ENCODE measurements at places on chromosomes 12 and 14.

DNA sequence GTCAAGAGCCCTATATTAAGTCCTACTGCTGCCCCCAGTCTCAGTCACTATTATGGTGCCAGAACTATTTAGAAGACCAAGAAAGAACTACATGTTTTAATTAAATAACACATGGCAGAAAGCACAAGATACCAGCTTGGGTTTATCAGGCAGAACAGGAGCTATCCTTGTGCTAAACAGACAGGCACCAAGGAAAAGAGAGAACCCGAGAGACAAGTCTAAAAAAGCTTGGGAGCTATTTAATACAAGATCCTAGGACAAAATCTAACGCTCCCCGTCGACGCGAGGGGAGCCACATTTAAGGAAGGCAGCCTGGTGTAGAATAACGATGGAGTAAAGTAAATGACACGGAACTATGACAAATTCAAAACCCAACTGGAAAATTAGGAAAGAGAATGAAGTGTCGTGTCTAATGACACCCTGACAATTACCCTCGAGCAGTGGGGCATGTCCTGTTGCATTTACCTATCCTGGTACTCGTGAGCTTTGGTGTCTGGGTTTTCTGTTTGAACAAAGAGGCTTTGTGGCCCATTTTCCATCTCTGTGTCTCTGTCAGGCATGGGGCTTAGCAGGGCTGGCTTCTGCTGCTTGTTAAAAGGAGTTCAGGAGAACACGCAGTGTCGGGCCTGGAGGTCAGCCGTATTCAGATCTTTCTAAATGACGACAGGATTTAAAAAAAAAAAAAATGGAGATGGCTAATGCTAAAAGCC is 140.6 kb downstream of the ETNK1 start:
- no peaks in the 10 kb centered on the region for H3K4me1 ChIP-seq
- no peak for DNase-seq

- no peak overlapping the region for H3K27ac ChIP-seq
- no peaks in the 10 kb centered on the region for H3K36me3 ChIP-seq
- no peak overlapping the region for H3K4me3 ChIP-seq
- no peak for DNase-seq
- no peaks in the 10 kb centered on the region for H3K4me1 ChIP-seq
- H3K27me3 ChIP-seq = peaks cover 2% of the 10 kb centered on the region
Measured at GRCh38 chr14:54291491-54292191, 105.2 kb upstream of the CDKN3 start.

GRCh38 chr14:58815161-58815701 is 177.5 kb downstream of the DACT1 start:
- no peak overlapping the region for H3K4me3 ChIP-seq
- no peaks in the 10 kb centered on the region for H3K4me1 ChIP-seq

GRCh38 chr12:50933459-50934124 is 18.8 kb upstream of the HIGD1C start:
- H3K4me3 ChIP-seq = no peak overlapping the region
- H3K27ac ChIP-seq = peak overlapping the region; percentile 77
- no peaks in the 10 kb centered on the region for H3K27me3 ChIP-seq
- no peak for DNase-seq
- peaks cover 18% of the 10 kb centered on the region for H3K36me3 ChIP-seq

DNA sequence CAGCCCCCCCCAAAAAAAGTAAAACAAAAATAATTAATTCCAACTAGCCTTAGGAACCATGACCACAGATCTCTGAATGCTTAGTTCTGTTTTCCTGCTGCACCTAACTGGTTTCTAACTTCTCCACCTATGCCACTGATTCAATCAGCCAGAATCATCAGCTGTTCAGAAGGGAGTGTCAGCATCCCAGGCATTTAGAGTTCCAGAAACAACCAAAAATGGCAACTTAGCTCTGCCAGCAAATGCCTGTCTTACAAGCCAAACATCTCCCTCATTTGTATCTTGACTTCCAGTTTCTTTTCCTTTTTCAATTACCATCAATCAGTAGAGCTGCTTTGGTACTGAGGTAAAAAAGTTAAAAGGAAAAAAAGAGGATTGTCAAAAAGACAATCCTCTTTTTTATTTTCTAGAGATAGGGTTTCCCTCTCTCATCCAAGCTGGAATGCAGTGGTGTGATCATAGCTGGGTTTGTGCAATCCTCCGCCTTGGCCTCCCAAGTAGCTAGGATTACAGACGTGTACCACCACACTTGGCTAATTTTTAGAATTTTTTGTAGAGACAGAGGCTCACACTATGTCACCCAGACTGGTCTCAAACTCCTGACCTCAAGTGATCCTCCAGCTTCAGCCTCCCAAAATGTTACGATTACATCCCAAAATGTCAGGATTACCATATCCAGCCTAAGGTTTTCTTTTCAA is 45.2 kb upstream of the ISM2 start:
- H3K36me3 ChIP-seq = peaks cover 68% of the 10 kb centered on the region
- H3K4me1 ChIP-seq = peaks cover 21% of the 10 kb centered on the region
- H3K4me3 ChIP-seq = no peak overlapping the region
- H3K27ac ChIP-seq = no peak overlapping the region
- no peaks in the 10 kb centered on the region for H3K27me3 ChIP-seq

DNA sequence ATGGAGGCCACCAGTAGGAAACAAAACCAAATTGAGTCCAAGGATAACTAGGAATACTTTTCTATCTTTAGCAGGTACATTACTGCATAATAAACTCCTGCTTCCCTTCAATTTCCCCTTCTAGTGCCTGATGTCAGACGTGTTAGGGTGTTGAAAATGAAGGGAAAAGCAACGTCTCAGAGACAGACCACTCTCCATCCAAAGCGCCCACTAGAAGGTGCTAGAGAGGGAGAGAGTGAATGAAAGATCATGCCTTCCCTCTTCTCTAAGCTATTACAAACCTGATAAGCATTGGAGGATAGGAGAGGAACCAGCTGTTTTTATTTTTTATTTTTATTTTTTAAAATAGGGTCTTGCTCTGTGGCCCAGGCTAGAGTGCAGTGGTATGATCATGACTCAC is 64.1 kb downstream of the ZNF641 start:
- no peak for DNase-seq
- H3K4me3 ChIP-seq = no peak overlapping the region
- H3K36me3 ChIP-seq = no peaks in the 10 kb centered on the region
